Chondrocyte (in vitro differentiated cells): ENCODE measurements at places on chromosomes 5 and 9. TPM values are rescaled to one million over a fixed set of nuclear protein-coding genes. Genes with fewer than 3 reads are reported as not detected.

DNA sequence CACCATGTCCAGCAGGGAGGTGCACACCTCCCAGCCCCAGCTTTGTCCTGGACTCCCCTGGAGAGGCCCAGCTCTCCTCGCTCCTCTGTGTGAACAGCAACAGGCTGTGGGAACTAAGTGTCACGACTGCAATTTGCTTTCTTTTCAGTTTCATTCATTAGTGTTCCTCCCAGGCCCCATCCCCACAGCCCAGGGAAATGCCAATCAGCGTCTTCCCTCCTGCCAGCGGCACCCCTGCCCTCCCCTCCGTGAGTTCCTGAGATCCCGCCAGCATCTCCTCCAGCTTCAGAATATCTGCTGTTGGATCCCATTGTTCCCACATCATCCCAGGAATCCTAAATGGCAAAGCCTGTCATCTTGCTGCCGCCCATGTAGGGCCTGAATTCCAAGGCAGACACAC lies 13.1 kb upstream of the RPL26L1 start:
- H3K4me1 ChIP-seq: peaks cover 44% of the 10 kb centered on the region
- DNase-seq: peak; percentile 67
- no peak overlapping the region for H3K27ac ChIP-seq
- H3K36me3 ChIP-seq: peaks cover 10% of the 10 kb centered on the region
- no peak overlapping the region for H3K4me3 ChIP-seq

GRCh38 chr9:69620731-69621130 lies 51.4 kb downstream of the APBA1 start:
- no peak overlapping the region for H3K4me3 ChIP-seq
- DNase-seq: no peak
- H3K27ac ChIP-seq: no peak overlapping the region
- no peaks in the 10 kb centered on the region for H3K36me3 ChIP-seq
- no peaks in the 10 kb centered on the region for H3K4me1 ChIP-seq
- no peaks in the 10 kb centered on the region for H3K27me3 ChIP-seq

DNA sequence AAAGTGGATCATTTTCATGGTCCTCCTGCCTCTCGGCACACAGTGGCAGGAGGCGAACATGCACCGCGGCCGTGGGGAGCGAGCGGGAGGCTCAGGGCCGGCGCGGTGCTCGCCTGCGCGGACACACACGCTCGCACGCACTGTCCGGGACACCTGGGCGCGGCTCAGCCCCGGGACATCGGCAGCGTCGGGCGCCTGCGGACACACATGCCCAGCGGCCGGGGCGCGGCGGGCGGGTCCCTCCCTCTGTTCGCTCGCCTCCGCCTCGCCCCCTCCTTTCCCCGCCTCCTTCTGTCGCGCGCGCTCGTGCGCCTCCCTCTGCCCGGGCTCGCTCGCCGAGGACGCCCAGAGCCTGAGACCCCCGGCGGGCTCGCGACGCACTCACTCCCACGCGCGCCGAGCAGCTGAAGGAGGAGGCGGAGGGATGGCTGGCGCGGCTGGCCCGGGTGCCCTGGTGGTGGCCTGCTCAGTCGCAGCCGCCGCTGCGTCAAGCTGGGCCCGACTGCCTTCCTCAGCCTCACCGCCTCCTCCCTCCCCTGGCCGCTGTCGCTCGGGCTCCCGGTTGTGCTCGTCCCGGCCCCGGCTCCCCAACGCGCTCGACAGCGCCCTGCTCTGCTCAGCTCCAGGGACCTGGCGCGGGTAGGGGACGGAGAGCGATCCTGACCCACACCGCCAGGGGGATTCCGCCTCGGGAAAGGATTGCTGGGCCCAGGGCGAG lies at the start of gene FRMD3:
Gene FRMD3, minus strand, starts transcription at position 230 of the 718 bp plus-strand sequence. Its CDS starts 170 bp downstream, at position 60.
- peak within 1 kb of the TSS; percentile 72 for H3K4me3 ChIP-seq
- no peaks in the 10 kb centered on the region for H3K36me3 ChIP-seq
- no peak within 1 kb of the TSS for H3K27ac ChIP-seq
- peaks cover 6% of the 10 kb centered on the region for H3K27me3 ChIP-seq
- DNase-seq: no peak

DNA sequence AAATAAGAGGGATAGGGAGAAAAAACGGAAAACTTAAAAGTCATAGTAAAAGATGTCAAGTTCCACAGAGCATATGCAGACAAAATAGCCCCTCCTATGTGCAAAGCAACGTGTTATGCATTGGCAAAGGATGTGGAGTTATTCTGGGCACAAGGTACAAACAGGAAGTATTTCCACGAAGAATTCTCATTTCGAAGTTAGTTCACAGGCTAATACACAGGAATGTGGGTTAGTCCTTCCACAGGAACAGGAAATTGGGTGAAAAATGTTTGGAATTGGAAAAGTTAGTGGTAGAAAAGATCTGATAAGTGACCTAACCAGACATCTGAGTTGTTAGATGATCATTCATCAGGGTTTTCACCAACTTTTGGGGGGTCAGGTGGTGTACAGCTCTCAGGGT lies 326.6 kb downstream of the EBF1 start:
- no peaks in the 10 kb centered on the region for H3K27me3 ChIP-seq
- peak overlapping the region; percentile 78 for H3K27ac ChIP-seq
- peaks cover 77% of the 10 kb centered on the region for H3K4me1 ChIP-seq
- no peak overlapping the region for H3K4me3 ChIP-seq
- DNase-seq: no peak

The IFNA6 gene
- not detected in 3 replicates for total RNA-seq
